ENCODE measurements at places on chromosomes 2 and 18.

- no peak for DNase-seq
These were observed 190.5 kb downstream of the RND3 start for GRCh38 chr2:150296770-150297546.

GRCh38 chr18:74216661-74217110, 68.4 kb downstream of the TIMM21 start:
- DNase-seq, result no peak

DNA sequence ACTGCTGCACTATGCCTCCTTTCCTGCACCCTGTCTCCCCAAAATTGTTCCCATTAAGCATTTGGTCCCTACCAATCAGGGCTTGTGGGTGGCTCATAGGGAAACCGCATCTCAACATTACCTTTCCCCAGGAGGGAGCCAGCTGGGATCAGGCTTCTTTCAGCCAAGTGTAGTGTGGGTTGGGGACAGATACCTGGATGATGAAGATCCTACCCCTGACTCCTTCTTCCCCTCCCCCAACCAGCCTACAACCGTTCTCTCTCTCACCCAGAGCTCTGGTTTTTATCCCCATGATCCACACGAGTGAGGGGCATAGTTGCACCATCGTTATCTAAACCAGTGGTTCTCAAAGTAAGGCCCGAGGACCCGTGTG, 40.0 kb downstream of the ACOXL start:
- no peak for DNase-seq

- DNase-seq, result no peak
These were observed 168.2 kb downstream of the ZEB2 start for GRCh38 chr2:144351687-144352086.

DNA sequence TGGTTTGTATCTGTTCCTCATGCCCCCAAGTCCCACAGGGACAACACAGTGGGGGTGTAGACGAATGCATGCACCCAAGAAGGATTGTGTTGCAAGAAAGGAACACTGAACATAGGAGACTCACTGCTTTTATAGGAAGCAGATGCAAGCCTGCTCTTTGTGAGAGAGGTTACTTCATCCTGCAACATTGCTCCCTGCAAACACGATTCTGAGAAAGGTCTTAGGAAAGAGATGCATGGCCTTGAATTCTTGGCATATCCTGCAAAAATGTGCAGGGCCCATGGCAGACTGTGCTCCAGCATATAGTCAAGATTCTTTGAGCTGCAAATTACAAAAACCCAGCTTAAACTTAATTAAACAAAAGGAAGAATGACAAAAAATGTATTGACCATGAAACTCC, 312.2 kb upstream of the MGAT5 start:
- no peak for DNase-seq
